Fibroblast of lung (primary cell): ENCODE measurements at places on chromosomes 12 and 14. TPM values are rescaled to one million over a fixed set of nuclear protein-coding genes. Genes with fewer than 3 reads are reported as not detected.

Gene SMOC1
- total RNA-seq, result not detected in 2 replicates

DNA sequence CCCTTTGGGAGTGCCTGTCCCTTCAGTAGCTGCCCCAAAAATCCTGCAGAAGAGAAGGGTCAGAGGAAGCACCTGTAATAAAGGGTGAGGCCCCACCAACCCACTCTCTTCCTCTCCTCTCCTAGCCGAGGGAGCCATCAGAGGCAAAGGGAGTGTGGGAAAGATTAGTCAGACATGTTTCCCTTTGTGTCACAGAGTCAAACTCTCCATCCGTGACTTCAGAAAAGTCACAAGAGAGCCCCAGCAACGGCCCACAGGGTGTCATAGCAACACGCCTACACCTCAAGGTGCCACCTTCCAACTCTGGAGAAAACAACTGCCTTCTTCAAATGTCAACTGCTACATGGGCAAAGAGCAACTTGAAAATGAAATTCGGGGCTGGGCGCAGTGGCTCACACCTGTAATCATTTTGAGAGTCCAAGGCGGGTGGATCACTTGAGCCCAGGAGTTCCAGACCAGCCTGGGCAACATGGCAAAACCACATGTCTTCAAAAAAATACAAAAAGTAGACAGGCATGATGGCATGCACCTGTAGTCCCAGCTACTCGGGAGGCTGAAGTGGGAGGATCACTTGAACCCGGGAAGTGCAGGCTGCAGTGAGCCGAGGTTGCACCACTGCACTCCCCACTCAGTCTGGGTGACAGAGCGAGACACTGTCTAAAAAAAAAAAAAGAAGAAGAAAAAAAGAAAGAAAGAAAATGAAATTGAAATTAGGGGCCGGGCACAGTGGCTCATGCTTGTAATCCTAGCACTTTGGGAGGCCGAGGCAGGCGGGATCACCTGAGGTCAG lies 17.7 kb upstream of the CD27 start:
- no peak for DNase-seq

DNA sequence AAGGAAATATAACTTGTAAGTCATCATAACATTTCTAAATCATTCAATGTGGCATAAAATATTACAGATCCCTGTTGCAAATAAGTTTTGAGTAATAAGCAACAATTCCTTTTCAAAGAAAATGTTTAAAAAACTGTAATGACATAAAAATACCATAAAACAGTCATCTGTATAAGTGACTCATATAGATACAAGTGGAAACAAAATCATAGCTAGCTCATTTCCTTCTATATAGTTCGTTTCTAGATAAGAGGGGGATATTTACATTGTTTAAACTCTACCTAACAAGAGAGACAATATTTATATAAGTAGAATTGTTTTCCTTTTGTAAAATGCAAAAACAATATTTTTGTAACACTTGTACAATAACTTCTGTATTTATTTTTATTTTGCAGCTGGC lies 148.9 kb downstream of the GRIP1 start:
- DNase-seq, result no peak

Gene PTPRR
- under 0.01 and 0.50 TPM in 2 replicates for total RNA-seq

DNA sequence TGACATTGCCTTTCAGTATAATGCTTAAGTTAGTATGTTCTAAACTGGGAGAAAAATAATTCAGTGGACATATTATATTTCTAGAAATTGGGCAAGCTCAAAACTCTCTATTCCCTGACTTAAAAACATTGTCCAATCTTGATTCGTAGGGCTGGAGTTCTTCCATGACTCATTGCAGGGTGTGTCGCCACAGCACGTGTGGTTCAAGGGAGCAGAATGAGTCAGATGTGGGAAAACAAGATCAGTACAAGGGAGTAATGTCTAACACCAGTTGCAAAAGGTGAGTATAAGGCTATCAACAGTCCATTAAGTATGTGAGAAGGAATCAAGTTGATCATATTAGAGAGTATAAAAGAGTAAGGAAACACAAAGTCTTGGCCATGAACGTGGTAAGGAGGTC lies 887.0 kb downstream of the TMTC2 start:
- peak; percentile 35 for DNase-seq

Gene KRT72
- not detected in 2 replicates for total RNA-seq

DNA sequence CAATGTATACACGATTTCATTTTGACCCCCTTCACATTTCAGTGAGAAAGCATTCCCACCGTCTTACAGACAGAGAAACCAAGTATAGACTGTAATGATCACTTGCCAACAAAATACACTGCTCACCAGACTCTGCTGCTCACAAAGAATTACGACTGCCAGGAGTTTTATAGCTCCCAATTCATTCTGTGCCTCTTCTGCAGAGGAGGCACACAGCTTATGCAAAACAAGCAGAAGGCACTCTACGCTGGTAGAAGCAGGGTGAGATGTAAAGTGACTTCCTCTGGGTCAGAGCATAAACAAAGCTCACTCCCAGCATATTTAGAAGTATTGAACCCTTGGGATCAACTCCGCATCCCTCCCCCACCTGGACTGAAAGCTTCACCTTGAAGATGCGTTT lies 14.6 kb downstream of the SPTB start:
- no peak for DNase-seq

DNA sequence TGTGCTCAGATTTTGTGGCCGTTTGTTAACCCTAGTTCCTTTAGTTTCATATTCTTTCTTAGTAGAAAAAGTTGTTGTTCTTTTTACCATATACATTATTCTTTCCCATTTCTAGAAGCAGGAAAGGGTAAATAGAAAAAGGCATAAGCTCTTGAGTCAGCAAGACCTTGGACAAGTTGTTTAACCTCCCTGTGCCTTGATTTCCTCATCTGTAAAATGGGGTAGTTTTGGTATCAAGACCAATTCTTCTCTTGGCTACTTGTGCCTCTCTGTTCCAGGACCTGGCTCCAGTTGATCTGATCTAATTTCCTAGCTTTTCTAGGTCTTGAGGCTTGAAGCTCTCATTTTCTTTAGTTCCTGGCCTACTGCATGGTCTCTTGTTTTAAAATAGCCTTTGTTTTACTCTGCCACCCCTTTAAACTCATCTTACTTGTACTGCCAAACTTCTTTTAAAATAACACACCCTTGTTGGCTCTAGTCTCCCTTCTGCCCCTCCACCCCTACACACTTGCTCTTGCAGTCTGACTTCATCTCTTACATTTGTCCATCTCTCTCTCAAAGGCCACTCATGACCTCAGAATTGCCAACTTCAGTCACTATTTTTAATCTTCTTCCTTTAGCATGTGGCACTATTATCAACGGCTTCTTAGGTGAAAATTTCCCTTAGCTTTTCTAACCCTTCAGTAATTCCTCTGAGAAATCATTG lies 143.7 kb downstream of the TTLL5 start:
- no peak for DNase-seq

DNA sequence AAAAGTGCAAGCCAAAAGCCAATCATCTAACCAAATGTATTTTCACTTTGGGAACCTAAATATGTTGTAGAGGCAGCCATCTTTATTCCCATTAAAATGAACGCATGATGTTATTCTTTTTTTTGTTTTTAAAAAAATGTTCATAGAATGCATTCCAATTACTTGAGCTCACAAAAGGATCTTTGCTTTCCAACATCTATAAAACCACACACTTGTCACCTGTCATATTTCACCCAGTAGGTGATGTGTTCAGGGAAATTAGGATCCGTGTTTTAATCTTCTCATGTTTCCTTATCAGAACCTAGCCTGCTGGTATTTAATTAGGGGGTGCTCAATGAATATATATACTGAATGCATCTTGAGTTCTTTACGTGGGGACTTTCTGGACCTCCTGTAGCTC lies 13.6 kb downstream of the TTC8 start:
- no peak for DNase-seq

Gene PAWR
- total RNA-seq, result 16.0 and 16.9 TPM in 2 replicates
